GM04503 (cell line): ENCODE measurements at places on chromosomes 7 and 10.

- DNase-seq = no peak
Measured at GRCh38 chr10:123148414-123149161, 652 bp downstream of the HMX2 start.

- no peak for DNase-seq
Measured at GRCh38 chr7:12643644-12644043, 43.8 kb upstream of the ARL4A start.

DNA sequence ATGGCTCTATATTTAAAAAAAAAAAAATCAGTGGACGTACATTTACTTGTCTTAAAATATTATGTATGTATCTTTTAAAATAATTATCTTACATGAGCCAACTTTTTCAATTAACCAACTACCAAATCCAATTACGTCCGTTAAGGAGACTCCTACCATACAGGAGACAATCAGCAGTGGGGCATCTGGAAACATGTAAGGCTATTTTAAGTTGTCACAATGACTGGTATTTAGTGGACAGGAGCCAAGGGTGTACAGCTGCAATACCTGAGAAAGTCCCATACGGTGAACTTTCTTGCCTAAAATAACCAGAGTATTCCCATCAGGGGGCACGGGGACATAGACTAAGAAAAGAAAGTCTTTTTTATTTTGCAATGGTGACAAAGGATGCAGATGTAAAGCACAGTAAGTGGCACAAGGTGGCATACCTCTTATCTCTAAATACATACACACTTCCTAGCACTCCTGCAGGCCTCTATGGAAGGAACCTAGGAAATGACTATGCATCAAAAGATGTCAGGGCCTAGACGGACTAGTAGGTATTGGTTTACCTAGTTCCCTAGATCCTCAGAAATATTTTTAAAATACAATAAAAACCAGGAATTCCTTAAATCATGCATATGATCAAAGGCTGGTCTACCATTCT lies 16.0 kb upstream of the TLL2 start:
- no peak for DNase-seq

DNA sequence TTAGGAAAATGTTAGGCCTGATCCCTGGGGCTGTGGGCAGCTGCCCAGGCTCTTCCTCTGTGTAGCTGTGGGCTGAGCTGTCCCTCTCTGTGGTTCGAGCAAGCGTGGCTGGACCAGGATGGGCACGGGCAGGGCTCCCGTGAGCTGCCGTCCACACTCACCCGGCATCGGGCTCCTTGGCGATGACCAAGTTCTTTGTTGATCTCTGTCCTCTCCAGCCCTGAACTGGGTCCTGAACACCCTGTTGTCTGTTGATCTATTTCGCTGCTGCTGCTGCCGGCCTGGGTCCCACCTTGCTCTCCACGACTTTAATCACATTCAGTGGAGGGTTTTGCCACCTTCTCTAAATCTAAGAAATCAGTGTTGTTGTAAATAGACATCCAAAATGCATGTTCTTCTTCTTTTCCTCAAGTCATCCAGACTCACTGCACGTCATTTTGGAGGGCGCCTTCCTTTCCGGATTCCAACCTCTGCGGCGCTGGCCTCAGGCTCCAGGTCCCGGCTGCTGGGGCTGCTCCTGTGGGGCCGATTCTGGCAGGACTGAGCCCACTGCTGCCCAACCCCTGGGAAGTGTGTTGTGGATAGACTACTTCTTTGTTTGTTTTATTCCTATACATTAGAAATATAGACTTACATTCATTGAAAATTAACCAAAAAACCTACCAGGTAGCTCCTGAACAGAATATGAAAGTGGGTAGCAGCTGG lies 100.6 kb downstream of the DYNC2I1 start:
- DNase-seq = no peak

DNA sequence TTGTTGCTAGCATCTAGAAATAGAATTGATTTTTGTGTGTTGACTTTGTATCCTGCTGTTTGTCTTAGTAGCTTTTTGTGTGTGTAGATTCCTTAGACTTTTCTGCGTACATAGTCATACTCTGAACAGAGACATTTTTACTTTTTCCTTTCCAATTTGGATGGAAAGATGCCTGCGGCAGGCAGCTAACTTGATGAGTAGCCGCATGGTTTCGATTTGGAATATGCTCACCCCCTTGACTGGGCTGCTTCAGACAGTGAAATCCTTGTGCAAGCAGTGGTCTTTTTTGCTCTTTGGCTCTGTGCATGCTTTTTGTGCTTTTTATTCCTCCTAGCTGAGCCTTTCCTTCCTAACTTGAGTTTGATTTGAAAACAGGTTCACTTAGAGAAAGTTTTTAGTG lies 71.8 kb downstream of the HHEX start:
- DNase-seq = no peak

DNA sequence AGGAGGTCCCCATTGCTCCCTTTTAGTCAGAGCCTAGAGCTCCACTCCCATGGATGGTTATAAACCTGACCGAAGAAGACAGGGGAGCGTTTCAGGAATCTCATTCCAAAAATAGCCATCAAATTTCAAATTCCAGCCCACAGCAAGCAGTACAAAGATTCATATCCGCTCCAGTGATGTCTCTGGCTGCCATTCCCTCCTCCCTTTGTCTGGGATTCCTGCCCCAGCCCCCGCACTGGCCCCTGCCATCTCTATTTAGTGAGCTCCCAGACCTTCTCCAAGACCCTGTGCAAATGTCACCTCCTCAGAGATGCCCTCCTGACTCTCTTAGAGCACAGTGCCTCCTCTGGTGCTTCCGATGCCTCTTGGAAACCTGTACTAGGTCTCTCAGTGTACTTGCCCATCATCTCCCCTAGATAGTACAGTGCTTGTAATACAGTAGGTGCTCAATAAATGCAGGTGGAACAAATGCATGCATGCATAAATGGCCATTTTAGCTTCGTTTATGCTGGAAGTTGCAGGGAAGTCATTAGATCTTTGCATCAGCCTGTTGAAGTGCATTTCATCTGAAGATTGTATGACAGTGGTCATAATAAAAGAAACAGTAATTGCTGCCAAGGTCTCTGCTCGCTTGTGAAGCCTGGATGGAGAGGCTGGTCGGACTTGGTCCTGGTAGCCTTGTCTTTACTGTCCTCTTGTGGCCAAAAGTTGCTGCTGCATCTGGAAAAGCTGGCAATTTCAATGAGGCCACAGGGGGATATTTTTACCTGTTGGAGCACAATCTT lies 32.0 kb upstream of the HABP2 start:
- DNase-seq = peak; percentile 57

DNA sequence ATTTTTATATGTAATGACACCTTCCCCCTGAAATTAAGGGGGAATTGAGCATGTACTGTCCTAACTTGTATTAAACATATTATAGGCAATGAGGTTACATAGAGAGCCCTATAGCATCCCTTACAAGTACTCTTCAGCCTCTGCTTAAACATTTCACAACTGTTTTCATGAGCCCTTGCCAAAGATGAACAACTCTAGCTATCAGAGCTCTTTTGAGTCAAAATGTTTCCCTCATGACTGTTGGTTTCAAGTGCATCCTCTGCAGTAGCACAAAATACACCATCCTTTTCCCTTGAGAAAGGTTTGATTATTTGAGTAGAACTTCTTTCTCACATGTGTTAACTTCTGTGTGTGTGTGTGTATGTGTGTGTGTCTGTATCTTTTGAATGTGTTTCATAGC lies 1157.6 kb upstream of the CELF2 start:
- DNase-seq = no peak

GRCh38 chr7:105213611-105214010 lies 175.1 kb downstream of the SRPK2 start:
- DNase-seq = no peak

- no peak for DNase-seq
Measured at GRCh38 chr7:132106491-132106890, 469.8 kb downstream of the PLXNA4 start.

DNA sequence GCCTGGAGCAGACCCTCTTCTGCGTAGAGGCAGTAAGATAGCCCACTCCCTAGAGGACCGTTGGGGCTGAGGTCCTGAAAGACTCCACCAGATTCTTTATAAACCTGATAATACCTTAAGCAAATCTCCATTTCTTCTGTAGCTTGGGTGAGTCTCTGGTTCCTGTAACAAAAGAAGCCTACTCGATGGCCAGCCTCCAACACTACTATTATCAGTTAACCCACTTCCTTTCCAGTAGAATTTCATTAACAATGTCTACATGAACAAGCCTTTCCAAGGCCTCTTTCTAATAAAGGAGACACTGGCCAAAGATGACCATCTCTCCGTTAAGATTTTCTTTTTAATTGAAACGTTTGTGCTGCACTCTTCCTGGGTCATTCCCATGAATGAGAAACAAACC lies 201.7 kb upstream of the KCTD7 start:
- no peak for DNase-seq

GRCh38 chr10:119090968-119091367 lies 10.4 kb upstream of the EIF3A start:
- peak; percentile 61 for DNase-seq

GRCh38 chr7:83697804-83698530 lies 49.0 kb upstream of the SEMA3E start:
- DNase-seq = no peak

DNA sequence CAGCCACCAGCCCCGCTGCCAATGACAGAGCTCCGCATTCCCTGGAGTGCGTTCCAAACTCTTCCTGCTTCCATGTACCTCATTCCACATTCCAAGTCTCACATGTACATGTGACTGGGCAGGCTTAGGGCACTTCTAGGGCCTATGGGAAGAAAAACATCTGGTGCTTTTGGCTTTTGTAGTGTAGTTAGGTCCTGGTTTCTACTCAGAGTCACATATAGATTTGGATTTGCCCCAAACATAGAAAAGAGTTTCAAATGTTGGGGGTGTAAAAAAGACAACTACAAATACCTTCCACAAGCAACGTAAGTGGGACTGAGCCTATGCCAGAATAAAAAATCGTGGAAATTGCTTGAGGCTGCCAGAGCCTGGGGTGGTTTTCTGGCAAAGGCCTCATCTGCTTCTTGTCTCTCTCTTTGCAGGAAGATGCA lies 84.1 kb downstream of the ZNF467 start:
- no peak for DNase-seq
